Urinary bladder (tissue), 4 donors: ENCODE measurements at places on chromosomes 4 and X. TPM values are rescaled to one million over a fixed set of nuclear protein-coding genes. Genes with fewer than 3 reads are reported as not detected.

DNA sequence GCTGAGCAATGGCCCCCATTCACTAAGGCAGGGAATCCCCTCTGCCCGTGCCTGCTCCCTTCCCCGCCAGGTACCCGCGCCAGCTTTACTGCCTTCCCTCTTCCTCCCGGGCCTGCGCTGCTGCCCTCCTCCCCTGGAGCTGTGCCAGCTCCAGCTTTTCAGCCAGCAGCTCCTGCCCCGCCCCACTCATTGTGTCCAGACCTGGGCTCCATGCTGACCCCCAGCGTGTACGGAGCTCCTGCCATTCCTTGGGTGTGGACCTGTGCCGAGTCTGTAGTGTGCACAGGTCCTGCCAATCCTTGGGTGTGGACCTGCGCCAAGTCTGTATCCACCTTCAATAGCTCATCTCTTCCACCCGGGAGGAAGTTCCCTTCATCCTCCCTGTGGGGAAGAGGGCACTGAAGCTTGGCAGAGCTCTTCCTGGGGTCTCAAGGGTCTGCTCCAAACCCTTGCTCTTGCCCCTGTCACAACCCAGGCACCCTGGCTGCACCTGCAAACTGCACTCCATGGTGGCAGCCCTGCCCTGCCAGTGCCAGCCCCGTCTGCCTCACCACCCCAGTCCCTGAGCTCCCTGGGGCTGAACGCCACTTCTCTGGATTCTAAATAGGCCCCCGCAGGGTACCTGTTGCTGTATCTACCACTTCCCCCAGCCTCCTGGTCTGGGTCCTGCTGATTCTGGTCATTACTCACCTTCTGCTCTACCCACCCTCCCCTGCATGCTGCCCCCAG is 63.9 kb downstream of the TRMT44 start:
- no peak for DNase-seq

GRCh38 chr4:15749001-15749400 is 29.1 kb upstream of the CD38 start:
- DNase-seq, result no peak

TEX13D gene
- not detected for total RNA-seq

- DNase-seq, result no peak
These were observed 165.0 kb downstream of the EFHC2 start for GRCh38 chrX:44178274-44179053.

DNA sequence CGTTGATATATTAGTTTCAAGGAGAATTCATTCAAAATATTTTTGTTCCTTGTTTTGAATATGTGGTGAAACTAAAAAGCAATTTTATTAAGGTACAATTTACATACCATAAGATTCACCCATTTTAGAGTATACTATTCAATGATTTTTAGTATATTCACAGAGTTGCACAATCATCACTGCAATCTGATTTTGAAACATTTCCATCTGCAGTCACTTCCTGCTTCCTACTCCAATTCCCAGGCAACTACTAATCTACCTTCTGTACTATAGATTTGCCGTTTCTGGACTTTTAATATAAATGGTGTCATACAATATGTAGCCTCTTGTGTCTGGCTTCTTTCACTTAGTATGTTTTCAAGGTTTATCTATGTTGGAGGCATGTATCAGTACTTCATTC is 71.3 kb downstream of the SLC9A7 start:
- no peak for DNase-seq

DNA sequence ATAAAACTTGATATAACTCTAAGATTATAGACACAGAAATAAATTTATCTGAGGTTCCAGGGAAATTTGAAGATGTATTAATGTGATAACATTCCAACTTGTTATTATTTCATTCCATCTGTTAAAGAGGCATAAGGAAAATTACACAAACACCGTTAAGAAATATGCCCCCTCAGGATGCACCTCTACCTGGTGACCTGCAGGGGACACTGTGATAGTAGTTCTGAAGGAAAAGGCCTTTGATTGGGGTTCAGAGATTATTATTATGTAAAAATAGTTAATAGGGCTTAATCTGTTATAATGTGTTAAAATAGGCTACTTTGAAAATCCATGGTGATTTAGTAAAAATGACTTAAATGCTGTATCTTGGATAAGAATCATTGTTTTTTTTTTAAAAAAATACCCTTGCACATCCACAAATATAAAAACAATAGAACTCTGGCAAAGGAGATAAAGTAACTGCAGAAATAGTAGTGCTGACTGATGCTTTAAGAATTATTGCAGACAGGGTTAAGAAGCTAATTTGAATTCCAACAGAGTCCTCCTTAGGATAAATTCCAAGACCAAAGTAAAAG is 6.1 kb upstream of the ABRAXAS1 start:
- DNase-seq, result no peak
